Renal pelvis (tissue), 12 donors: ENCODE measurements at places on chromosomes 3 and 15. TPM values are rescaled to one million over a fixed set of nuclear protein-coding genes. Genes with fewer than 3 reads are reported as not detected.
A peak's percentile ranks its signal among the peaks of the same experiment; 100 is the strongest.

- DNase-seq, result no peak
Observed at GRCh38 chr15:100847194-100847593, 32.4 kb upstream of the ALDH1A3 start.

DNA sequence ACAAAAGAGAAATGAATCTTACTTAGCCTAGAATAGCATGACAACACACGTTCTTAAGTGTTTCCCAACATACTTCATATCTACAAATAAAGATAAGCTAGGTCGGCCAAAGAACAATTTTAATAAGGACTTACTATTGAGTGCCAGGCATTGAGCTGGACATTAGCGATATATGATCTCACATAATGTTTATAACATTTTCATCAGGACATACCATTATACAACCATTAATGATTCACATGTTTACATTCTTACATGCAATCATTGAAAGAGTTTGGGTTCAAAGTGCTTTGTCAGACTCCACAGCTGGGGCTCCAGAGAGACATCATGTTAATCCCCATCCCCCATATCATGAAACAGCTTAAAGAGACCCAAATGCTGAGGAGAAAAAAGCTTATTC, 189.0 kb downstream of the STT3B start:
- DNase-seq, result no peak

DNA sequence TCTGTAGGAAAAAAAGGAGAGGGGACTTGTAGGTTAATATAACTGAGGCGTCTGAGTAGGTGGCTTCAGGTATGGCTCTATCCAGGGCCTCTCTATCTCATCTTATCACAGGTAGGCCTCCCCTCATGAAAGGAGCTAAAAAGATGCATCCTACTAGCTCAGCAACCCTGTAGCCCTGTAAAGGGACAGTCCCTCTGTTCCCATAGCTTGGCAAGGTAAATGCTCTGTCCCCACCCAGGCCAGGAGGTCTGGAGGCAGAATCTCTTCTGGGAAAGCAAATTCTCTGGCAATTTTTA, 135.2 kb downstream of the CHSY1 start:
- no peak for DNase-seq

DNA sequence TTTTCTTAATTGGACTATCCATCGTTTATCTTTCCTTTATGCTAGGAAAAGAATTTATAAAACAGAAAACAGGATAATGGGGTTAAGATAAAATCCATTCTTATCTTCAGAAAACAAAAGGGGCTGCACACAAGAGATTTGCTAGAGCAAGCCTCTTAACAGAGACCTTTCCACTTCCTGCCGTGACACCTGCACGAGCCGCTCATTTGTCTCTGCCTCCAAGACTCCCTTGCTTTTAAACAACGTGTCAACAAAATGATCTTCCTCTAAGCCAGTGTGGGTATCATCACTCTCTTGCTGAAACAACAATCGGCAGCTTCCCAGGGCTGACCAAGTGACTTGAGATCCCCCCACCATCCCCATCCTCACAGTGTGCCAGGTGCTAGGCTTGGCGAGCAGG, 33.1 kb downstream of the GABRB3 start:
- DNase-seq, result no peak

The SLC24A1 gene
- polyA plus RNA-seq, result 28.3 TPM

DNA sequence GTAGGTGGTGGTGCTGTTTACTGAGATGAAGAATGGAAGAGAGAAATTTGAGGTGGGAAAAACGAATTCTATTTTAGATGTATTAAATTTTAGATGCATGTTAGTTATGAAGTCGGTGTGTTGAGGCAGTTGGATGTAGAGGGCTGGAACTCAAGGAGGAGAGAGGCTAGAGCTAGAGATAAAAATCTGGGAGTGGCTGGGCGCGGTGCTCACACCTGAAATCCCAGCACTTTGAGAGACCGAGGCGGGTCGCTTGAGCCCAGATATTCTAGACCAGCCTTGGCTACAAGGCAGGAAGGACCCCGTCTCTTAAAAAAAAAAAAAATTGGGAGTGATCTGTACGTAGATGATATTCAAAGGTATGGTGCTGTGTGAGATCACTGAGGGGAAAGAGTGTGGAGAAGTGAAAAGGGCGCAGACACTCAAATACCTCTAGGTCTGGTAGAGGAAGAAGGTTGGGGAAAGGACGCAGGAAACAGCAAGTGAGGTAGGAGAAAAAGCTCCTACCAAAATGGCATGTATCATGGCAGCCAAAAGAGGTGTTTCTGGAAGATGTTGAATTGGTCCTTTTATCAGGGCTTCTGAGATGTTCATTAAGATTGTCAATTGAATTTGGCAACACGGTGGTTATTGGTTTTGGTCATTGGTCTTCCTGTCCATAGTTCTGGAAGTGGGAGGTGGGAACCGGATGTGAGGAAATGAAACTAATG, 1.8 kb downstream of the YEATS2 start:
- DNase-seq, result no peak

DNA sequence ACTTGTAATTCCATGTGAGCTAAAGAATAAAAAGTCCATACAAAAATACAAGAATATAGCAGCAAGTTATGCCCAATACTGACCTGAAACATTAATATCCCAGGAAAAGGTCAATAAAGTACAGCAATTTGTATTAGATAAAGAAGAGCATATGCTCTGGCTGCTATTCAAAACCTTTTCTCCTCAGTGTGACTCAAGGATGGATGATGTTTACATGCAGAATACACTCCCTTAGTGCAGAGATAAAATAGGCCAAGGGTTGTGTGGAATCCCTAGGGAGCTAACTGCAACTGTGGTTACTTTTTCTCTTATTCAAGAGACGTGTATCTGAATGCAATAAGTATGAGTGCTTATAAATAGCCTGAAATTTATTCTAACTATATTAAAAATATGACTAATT, 78.7 kb downstream of the SLC9A9 start:
- DNase-seq, result no peak

- no peak for DNase-seq
Observed at GRCh38 chr15:50137893-50138292, 18.9 kb upstream of the ATP8B4 start.

- DNase-seq, result peak; percentile 74
Observed at GRCh38 chr15:74433592-74434262, at the start of gene SEMA7A. SEMA7A (minus strand) TSS chr15:74433958; CDS start chr15:74433918, 40 bp downstream.

The EIF3J gene
- polyA plus RNA-seq, result 92.0 TPM

GRCh38 chr3:179558742-179559364, 3.9 kb upstream of the ACTL6A start:
- DNase-seq, result peak; percentile 52

- DNase-seq, result no peak
Observed at GRCh38 chr3:48402281-48402732, 27.6 kb downstream of the PLXNB1 start.

The STRC gene
- polyA plus RNA-seq, result 1.2 TPM

The TJP1 gene
- 182 TPM for polyA plus RNA-seq

GRCh38 chr3:48847504-48848423, at the start of gene PRKAR2A:
PRKAR2A (minus strand) TSS chr3:48847874; CDS start chr3:48847596, 278 bp downstream.
- peak; percentile 87 for DNase-seq

DNA sequence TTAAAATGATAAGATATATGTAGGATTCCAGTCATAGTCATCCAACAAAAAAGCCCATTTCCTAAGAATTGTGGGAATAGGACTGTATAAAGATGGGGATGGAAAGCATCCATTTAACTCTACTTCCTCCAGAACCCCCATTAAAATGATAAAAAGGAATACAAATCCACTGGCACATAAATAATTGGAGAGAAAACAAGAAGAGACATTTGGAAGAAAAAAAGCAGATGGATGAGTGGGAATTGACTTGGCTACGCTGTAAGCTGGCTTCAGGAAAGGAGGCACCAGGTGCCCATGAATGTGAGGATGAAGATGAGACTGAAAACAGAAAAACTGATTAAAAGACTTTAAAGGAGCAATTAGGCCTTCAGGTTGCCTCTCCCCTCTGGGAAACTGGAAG, 91.8 kb downstream of the ST8SIA2 start:
- no peak for DNase-seq

GRCh38 chr15:59138243-59138642, 33.3 kb downstream of the CCNB2 start:
- no peak for DNase-seq

DNA sequence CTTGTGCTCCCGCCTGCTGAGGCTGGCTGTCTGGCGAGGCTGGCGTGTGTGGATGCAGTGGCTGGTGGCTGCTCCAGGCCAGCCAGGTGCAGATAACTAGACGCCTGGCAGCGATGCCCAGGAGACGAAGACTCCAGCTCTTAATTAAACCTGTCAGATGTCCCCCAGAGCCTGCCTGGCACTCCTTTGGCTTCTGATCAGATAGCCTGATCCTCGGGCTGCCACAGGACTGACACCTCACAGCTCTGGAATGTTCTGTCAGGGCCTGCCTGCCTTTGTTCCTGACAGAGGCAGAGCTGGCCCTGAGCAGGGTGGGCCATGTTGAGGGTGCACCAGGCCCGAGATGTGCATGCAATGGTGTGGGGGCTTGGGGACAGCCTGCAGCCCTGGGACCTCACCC, 36.5 kb downstream of the PLXNA1 start:
- no peak for DNase-seq

The EIF4G1 gene
- 207 TPM for polyA plus RNA-seq

DNA sequence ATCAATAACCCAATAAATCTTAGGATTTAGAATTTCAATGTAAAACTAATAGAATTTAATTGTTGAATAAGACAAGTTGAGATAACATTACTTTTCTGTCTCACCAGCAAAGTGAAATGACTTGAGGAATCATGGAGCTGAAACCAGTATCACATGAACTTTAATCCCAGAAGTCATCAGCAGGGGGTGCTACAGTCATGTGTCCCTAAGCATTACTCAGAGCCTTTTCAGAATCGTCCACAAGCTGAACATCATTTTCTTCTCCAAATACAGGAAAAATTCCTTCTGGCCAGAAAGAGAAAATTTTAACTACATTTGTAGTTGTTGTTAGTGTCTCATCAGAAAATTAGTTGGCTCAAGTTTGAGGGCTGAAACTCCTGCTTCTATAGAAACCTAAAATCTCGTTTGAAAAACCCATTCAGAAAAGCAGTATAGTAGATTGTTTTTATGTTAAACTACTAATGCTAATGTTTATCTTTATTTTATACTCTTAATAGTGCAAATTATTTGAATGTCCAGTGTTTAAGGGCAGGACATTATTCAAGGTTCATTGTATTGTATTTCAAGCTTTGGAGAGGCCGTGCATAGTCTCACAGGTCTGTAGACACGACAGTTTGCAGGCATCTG, 384.1 kb downstream of the PLOD2 start:
- peak; percentile 42 for DNase-seq

DNA sequence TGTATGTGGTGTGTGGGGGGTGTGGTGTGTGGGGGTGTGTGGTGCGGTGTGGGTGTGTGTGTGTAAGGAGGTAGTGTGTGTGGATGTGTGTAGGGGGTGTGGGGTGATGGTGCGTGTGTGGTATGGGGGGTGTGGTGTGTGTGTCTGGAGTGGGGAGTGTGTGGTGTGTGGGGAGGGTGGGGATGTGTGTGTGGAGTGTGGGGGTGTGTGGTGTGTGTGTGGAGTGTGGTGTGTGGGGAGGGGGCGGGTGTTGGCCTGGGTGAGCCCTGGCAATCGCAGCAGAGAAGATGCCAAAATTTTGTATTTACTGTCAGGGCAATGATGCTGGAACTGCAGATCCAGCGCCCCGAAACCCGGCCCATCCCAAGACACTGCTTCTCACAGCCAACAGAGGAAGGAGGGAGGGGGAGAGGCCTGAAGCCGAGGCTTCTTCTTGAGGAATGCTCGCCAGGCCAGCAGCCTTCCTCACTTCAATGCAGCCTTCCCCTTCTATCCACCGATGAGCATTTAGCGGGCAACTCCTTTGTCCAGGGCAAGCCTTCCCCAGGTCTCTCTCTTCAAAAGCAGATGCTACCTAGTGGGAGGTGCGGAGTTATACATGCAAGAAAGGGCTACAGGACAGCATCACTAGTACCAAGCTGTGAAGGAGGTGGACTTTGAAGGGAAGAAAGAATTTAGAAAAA, 11.9 kb upstream of the SRP14 start:
- no peak for DNase-seq

The OCA2 gene
- 9.9 TPM for polyA plus RNA-seq

The TMEM207 gene
- polyA plus RNA-seq, result 20.3 TPM

GRCh38 chr3:67349551-67350174, 304.7 kb downstream of the SUCLG2 start:
- DNase-seq, result no peak
